GM04503 (cell line): ENCODE measurements at places on chromosomes 6 and 20.

DNA sequence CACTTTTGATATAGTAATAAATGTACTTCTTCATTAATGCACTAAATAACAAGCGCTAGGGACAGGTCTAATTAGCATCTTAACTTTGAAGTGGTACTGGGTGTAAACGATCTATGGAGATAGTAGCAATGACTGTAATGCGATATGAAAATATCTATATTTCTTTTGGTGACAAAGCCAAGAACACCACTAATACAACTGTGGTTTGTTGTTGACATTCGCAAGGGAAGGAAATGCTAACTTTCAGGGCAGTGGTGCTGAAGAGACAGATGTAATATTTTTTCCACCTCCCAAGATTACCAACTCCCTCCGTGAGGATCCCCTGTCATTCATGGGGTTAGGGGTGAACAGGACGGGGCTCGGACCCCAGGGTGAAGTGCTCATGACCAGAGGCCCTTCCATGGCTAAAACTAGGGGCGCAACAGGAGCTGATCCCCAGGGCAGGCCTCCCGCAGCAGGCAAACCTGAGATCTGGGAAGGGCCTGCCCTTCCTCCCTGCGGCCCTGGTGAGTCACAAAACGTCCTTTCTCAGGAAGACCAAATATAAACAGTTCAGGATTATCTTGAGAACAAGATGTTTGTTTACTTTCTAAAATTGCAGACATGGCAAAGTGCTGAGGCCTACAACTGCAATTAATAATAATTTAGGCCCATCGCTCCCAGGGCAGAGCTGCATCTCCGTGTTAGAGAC, 65.0 kb upstream of the TOX2 start:
- peak; percentile 31 for DNase-seq

DNA sequence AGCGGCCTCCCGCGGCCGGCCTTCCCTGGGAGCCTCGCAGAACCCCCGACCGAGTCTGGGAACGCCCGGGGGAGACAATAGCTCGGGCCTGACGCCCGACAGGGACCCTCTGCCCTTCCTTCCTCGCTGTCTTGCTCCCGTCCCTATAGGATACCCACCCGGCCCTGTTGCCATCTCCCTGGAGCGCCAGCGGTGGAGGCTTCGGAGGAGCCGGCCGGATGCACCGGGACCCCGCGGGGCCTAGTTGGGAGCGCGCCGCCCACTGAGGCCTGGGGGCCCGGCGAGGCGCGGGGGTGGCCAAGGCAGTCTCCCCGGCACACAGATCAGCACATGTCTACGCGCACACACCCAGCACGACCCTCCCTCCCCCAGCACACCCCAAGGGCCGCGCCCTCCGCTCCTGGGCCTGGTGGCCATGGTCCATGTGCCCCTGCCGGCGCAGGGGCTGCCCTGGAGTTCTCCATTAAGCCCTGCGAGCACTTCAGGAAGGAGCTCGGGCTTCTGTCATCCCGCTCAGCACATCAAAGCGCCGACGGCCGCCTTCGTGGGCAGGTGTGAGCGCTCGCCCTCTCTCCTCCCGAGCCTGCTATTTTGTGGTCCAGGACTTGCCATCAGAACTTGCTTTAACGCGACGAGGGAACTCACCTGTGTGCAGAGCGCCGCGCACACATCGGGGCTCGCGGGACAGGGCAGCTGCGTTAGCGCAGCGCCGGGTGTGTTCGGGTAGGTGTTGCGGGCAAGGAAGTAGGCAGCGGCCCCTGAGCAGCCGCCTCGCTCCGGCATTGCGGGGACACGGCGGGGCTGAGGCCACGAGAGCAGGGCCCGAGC, 3.7 kb downstream of the FOXF2 start:
- DNase-seq, result no peak

DNA sequence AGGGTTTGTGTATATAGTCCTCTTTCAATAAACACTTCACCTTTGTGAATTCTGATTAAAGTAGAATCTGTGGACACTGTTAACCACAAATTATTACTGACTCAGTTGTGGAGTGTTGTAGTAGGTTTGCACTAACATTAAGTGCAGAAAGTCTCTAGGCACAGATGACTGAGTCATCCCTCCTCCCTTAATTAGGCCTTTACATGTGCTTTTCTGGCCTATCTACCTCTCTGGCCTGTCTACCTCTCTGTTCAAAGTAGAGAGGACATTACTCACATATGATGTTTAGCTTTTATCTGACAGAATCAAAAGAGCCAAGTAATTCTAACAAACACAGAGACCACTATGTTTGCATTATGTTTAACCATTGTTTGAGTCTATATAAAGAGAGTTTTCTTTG, 783.0 kb downstream of the TENT5A start:
- DNase-seq, result no peak

DNA sequence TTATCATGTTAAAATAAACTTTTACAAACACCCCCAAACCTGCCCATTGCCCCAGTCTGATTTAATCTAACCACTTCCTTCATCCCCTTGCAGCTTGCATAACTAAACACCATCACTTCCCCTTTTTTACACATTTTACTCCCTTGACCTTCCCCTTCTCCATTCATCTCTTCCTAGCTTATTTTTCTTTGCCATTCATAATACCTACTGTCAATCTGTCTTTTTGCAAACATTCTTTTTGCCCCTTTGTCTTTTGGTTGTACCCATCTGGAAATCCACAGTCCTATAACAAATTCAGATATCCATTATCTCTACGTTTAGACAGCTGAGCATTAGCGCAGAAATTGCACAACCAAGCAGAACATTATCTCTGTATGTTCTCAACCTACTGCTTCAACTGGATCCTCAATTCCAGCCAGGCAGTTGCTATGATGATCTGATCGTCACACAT, 51.2 kb downstream of the C6orf52 start:
- DNase-seq, result no peak

- DNase-seq, result peak; percentile 84
Observed at GRCh38 chr6:12761376-12762115, 45.0 kb downstream of the PHACTR1 start.

DNA sequence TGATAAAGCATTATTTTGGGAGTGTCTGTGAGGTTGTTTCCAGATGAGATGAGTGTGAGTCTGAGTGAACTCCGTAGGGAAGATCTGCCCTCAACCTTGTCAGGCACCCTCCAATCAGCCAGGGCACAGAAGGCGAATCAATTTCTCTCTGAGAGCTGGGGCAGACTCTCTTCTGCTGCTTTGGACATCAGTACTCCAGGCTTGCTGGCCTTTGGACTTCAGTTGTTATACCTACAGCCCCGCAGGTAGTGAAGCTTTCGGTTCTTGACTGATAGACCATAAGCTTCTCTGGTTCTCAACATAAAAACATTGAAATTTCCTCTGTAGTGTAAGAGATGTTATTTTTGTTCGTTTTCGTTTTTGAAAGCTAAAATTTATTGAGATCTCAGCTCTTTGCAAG, 71.4 kb downstream of the MAFB start:
- no peak for DNase-seq

DNA sequence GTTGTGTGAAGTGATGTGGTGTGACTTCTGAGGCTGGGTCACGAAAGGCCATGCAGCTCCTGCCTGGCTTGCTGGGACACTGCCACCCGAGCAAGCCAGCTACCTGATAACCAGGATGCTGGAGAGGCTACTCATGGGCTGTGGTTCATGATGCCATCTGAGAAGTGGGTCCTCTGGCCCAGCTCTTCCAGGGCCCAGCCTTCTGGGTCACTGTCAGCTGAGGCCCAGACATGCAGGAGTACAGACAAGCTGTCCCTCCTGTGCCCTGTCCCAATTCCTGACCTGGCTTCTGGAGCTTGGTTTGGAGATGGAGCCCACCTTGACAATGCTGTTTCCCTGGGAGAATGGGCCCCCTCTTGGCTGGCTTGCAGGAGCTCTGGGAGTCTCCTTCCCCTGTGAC, 87.0 kb downstream of the DHX35 start:
- DNase-seq, result no peak

- no peak for DNase-seq
Observed at GRCh38 chr6:41672816-41673703, 34.8 kb downstream of the MDFI start.

DNA sequence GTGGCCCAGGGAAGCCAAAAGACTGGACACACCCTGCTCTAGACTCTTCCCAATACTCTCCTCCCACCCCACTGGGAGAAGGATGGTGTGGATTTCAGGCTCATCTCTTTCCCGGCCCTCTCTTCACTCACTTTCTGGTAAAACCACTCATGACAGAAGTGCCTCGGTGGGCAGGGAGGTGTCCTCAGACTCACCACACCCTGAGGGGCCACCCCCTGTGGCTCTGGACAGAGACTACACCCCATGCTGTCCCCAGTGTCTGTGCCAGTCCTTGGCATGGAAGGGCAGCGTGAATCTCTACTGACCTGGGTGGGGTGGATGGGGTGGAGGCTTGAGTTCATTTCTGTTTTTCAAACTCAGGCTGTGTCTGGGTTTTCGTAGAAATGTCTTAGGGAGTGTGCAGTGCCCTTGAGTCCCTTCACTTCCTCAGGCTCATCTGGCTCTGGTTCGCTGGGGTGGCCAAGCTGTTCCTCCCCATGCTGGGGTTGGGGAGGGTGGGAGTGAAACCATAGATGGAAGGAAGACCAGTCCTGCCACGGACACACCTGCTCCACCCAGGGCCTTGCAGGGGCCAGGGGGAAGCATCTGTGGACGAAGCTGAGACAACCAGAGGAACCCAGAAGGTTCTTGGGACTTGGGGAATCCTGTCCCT, 59.1 kb downstream of the EZR start:
- DNase-seq, result no peak
